HepG2 (cell line): ENCODE measurements at places on chromosomes 11 and 22. TPM values are rescaled to one million over a fixed set of nuclear protein-coding genes. Genes with fewer than 3 reads are reported as not detected.

DNA sequence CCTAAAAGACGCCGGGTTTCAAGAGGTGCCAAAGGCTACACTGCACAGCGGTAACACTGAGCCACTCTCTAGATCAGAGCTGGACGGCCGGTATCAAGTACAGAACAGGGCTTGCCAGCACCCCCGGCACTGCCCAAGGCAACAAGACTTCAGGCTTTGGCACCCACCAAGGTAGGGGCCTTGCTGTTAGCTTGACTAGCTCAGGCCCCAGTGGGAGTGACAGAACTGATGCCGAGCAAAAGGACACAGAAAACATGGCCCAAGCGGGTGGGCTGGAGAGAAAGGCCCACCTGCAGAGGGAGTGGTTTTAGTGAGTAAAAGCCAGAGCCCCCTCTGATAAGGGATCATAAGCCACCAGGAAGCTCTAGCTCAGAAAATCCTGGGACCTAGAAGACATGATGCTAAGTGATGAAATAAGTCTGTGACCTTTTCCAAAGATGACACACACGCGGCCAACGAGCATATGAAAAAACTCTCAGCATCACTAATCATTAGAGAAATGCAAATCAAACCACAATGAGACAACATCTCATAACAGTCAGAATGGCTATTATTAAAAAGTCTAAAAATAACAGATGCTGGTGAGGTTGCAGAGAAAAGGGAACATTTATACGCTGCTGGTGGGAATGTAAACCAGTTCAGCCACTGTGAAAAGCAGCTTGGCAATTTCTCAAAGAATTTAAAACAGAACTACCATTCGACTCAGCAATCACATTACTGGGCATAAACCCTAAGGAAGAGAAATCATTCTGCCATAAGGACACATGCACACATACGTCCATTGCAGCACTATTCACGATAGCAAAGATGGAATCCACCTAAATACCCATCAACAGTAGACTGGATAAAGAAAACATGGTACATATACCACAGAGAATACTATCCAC, 12.9 kb downstream of the EHD1 start:
- peaks cover 52% of the 10 kb centered on the region for H3K4me1 ChIP-seq
- H3K4me3 ChIP-seq, result no peak overlapping the region
- no peaks in the 10 kb centered on the region for H3K27me3 ChIP-seq
- no peak for DNase-seq
- no peaks in the 10 kb centered on the region for H3K36me3 ChIP-seq
- H3K27ac ChIP-seq, result no peak overlapping the region

- no peaks in the 10 kb centered on the region for H3K36me3 ChIP-seq
- no peak for DNase-seq
- no peak overlapping the region for H3K27ac ChIP-seq
- no peaks in the 10 kb centered on the region for H3K4me1 ChIP-seq
- H3K27me3 ChIP-seq, result peaks cover 41% of the 10 kb centered on the region; the same call in 2 of the 3 replicates
Measured at GRCh38 chr11:134607963-134608750, 196.1 kb upstream of the B3GAT1 start.

GRCh38 chr11:60783141-60783484, 2.0 kb upstream of the MS4A10 start:
- no peak overlapping the region for H3K4me3 ChIP-seq
- no peaks in the 10 kb centered on the region for H3K27me3 ChIP-seq
- no peak overlapping the region for H3K27ac ChIP-seq

DNA sequence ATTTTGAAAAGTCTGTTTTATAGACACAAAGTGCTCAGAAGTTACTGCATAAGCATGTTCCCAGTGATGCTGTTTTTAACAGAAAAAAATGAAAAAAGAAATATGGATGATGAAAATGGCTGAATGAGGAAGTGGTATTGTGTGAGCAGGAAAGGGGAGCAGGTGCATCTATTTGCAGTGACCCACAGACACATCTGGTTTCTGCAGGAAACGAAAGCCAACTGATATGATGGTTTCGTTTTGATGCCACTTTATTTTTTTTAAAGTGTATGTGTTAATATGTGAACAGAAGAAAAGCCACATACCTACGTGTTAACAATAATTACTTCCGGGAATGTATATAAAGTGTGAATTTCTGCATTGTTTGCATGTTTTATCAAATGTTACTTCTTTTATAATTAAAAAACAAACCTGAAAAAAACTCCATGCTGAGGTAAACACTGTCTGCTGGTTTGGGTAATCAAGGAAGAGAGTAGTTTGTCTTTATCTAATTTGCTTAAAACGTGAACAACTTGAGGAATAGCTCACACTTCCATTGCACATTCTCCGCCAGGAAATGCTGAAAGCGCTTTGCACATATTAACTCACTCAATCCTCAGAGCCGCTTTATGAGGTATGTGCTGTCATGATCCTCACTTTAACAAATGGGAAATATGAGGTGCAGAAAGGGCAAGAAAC, 1335.9 kb downstream of the TBC1D22A start:
- H3K27me3 ChIP-seq, result peaks cover 38% of the 10 kb centered on the region; the same call in 2 of the 3 replicates
- no peak overlapping the region for H3K27ac ChIP-seq
- H3K4me1 ChIP-seq, result no peaks in the 10 kb centered on the region
- H3K4me3 ChIP-seq, result no peak overlapping the region
- H3K36me3 ChIP-seq, result no peaks in the 10 kb centered on the region

GRCh38 chr11:3130269-3131071, 34.6 kb downstream of the OSBPL5 start:
- H3K27me3 ChIP-seq, result peaks cover 56% of the 10 kb centered on the region
- no peak overlapping the region for H3K27ac ChIP-seq
- no peak for DNase-seq
- H3K4me3 ChIP-seq, result no peak overlapping the region

The CLDN5 gene
- total RNA-seq, result not detected in 2 replicates
